OCI-M1 (cell line): ENCODE measurements at places on chromosomes 1 and 21.
A peak's percentile ranks its signal among the peaks of the same experiment; 100 is the strongest.

DNA sequence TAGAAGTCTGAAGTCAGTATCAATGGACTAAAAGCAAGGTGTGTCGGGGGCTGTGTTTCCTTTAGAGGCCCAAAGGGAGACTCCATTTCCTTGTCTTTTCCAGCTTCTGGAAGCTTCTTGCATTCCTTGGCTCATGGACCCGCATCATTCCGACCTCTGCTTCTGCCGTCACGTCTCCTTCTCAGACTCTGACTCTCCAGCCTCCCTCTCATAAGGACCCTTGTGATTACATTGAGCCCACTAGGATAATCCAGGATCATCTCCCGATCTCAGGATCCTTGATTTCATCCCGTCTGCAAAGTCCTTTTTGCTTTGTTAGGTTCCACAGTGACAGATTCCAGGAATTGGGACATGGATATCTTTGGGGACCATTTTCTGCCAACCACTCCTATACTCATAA lies 265.8 kb upstream of the CSF3R start:
- no peak for DNase-seq

DNA sequence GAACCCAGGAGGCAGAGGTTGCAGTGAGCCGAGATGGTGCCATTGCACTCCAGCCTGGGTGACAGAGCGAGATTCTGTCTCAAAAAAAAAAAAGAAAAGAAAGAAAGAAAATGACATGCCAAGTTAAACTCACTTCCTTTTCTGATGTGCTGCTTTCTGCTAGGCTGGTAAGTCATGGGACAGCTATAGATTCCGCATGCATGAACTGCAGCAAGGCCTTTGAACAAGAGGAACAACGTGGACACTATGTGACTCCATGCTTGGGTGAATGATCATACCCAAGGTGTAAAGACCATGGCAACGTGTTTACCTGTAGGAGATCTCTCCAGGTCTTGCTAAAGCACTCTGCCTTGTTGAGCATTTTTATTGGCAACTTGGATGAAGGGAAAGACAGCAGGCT lies 10.3 kb upstream of the TTF2 start:
- DNase-seq: no peak

DNA sequence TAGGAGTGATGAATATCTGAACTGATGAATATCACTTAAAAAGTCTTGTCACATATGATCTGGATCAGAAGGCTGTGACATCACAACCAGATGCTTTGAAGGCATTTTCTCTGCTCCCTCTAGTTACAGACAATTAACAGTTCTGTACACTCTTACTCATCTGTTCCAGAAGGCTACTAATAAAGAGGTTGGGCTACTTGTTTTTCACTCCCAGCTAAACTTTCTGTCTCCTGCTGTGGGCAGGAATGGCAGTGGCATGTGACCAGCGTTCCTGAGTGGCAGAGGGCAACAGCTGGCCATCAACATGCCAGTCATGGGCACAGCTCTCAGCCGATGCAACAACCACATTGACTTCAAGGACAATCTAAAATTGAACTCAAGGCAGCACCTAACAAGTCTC lies 66.7 kb downstream of the SLC45A1 start:
- no peak for DNase-seq

GRCh38 chr1:151288502-151288901 lies 6.4 kb downstream of the ZNF687 start:
- DNase-seq: no peak

- DNase-seq: no peak
Measured at GRCh38 chr1:169081503-169082123, 24.9 kb upstream of the ATP1B1 start.

DNA sequence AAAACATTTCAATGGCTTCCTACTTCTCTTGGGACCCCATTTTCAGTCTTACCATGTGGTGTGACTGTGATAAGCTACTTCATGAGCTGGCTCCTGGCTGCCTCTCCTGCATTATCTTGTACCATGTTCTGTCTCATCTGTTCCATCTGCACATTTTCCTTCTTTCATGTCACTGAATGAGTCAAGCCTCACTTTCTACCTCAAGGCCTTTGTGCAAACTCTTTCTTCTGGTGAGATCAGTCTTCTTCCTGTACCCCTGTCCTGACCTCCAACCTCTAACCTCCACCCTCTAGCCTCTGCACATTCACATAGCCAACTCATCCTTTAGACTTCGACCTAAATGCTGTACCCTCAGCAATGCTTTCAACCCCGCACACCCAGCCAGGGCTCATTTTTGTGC lies 9.6 kb upstream of the FAM78B start:
- no peak for DNase-seq

GRCh38 chr1:110150330-110151174 lies at the start of gene SLC6A17:
Gene SLC6A17 (plus strand): TSS chr1:110150494. CDS start chr1:110166930, 16,436 bp downstream.
- no peak for DNase-seq

DNA sequence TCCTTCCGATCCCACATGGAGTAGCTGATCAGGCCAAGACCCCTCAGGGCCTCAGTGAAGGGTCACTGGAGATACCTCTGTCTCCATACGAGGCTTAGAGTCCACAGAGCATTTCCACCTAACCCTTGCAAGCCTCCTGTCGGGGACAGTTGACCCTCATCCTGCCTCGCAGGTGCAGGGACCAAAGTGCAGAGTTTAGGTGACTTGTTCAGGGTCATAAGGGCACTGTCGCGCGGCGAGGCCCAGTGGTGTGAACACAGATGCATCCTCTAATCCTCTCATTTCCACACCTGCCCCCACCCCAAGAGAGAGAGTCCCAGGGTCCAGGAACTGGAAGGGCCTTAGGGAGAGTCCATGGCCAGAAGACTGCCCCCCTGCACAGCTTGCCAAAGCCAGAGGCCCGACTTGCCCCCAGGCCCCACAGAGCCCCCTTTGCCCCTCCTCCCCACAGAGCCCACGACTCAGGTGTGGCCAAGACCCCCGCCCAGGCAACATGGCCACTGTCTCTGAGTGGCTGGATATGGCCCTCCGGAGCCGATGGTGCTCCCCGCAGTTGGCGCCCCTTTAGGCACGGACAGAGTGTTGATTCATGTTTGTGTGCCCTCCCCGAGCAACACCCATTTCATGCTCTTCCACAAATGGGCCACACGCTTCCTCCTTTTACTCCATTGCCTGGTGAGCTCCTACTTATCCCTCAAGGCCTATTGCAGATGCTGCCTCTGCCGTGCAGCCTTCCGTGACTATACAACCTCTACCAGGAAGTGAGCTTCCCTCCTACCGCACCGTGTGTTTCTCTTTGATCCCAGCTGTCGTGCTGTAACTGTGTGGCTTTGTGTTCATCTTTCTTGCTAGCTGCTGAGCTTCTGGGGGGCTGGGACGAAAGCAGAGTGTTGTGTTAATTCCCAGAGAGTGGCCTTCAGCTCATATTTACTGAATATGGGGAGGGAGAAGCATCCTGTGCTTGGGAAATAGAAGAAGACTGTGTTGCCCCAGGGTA lies 1.7 kb downstream of the TRPM2 start:
- DNase-seq: no peak

DNA sequence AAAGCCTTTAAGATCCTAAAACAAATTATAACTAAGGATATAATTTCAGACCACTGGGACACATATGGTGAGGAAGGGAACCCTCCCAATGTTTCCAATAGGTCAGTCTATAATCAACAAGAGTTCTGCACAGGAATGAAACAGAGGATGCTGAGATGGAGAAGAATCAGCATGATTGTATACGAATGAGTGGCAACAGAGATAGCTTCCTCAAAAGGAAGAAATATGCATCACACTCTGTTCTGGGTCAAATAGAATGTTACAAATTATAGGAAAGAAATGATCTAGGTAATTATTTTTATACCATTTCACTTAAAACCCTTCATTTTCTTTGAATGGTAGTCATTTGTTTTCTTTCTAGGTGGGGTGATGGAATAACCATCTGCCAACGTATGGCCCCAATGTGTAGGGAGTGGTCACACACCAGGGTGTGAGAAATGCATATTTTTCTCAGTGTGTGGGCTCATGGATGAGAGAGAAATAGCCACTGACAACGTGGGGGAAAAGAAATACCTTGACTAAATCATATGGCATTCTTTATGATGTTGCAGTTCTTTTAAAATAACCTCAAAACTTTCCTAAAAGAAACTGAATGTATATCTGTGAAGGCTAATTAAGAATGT lies 104.6 kb upstream of the IVNS1ABP start:
- DNase-seq: no peak

- DNase-seq: peak; percentile 88
Measured at GRCh38 chr1:65231718-65232330, 77.5 kb upstream of the DNAJC6 start.

- DNase-seq: no peak
Measured at GRCh38 chr1:92929461-92929860, 31.8 kb downstream of the DIPK1A start.

DNA sequence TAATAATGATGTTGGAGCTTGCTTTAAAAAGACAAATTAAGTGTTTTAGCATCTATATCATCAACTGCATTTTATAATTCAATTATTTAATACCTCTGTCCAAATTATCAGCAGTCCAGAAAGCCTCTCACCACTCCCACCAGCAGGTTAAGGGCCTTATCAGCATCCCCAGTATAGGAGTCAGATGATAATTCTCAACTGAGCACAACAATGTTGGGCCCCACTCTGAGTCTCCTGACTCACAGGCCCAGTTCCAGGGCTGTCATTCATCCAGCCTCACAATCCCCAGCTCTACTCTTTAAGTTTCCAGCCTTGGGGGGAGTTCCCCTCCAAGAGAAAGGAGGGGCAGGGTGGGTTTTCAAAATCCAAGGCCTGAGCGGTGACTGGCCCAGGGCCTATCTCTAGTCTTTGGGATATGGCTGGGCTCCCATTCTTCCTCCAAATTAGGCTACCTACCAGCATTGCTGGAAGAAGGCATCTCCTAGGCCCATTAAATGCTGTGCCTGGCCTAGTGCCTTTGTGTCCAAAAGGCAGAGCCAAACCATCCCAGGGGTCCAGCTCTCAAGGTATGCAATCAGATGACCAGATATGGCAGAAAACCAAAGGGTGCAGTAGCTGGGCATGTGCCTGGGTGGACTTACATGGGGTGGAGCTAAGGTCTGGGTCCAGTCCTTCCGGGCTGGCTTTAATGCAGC lies 134.1 kb downstream of the GLUL start:
- peak; percentile 88 for DNase-seq

DNA sequence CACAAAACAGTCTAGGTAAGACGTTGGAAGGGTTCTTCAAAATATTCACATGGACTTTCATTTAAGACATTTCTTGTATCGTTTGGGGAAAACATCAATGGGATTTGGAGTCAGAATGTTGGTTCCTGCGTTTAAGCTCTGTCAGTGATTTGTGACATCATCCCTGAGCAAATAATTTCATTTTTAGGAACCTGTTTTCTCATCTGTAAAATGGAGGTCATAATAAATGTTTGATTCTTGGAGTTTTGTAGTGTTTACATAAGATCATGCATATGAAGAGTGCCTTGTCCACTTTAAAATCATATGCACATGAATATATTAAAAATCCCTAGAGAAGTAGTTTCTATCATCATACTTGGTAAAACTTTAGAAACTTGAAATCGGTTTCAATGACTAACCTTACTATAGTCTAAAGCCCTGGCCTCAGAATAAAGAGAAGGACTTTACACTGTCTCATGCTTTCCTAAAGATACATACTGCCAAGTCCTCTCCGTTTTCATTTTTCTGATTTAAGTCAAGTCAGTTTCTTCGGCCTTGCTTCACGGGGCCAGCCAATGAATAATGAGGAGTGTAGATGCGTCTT lies 178.4 kb downstream of the ADSS2 start:
- DNase-seq: no peak

DNA sequence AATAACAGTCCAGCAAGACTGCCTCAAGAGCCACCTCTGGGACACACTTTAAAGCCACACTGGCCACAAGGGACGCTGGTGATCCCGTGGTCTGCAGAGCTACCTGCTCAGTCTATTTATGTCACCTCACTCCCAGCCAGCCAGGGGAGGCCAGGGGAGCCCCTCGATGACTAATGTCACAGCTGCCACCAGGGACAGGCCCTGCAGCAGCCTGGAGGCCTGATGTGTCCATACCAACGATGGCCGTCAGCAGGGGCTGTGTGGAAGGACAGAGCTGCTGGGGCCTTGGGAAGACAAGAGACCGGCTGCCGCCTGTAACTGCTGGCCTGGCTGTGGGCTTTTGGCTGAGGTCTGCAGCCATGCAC lies 71.0 kb downstream of the SIK1 start:
- peak; percentile 25 for DNase-seq

- no peak for DNase-seq
Measured at GRCh38 chr1:92993581-92993980, 32.3 kb upstream of the DIPK1A start.

DNA sequence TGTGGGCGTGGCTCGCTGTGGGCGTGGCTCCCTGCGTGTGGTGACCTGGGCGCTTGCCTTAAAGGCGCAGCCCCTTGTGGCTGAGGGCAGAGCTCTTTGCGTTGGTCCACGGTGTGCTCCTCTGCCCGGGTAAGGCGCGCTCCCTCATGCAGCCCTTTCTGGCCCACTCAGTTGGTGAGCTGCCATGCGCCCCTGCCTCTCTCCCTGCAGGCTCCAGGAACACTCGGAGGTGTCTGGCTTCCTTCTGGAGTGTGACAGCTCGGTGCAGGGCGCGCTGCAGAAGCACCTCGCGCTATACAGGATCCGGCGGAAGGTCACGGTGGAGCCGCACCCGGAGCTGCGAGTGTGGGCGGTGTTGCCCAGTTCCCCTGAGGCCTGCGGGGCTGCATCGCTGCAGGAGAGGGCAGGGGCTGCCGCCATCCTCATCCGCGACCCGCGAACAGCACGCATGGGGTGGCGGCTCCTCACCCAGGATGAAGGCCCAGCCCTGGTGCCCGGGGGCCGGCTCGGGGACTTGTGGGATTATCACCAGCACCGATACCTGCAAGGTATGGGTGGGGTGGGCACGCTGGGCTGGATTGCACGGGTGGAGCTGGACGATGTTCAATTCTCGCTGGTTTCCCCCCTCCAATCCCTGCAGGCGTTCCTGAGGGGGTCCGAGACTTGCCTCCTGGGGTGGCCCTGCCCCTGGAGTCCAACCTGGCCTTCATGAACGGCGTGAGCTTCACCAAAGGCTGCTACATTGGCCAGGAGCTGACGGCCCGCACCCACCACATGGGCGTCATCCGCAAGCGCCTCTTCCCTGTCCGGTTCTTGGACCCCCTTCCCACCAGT lies 9.1 kb downstream of the IBA57 start:
- DNase-seq: peak; percentile 5

DNA sequence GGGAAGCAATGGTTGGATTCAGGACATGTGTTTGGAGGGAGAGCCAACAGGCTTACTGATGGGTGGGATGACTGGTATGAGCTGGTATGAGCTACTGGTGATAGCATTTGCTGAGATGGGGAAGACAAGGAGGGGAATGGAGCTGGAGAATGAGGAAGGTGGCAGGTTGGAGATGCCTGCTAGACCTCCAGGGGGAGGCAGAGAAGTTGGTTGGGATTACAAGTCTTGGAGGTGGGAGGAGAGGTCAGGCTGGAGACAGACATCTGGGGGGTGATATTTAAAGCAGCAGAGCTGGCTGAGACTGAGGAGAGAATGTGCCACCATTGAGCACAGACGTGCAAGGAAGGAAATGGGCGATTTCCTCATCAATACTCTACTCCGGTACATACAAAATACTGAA lies 31.8 kb upstream of the ENO1 start:
- no peak for DNase-seq
